Chondrocyte (in vitro differentiated cells): ENCODE measurements at places on chromosomes 16 and 17. TPM values are rescaled to one million over a fixed set of nuclear protein-coding genes. Genes with fewer than 3 reads are reported as not detected.

DNA sequence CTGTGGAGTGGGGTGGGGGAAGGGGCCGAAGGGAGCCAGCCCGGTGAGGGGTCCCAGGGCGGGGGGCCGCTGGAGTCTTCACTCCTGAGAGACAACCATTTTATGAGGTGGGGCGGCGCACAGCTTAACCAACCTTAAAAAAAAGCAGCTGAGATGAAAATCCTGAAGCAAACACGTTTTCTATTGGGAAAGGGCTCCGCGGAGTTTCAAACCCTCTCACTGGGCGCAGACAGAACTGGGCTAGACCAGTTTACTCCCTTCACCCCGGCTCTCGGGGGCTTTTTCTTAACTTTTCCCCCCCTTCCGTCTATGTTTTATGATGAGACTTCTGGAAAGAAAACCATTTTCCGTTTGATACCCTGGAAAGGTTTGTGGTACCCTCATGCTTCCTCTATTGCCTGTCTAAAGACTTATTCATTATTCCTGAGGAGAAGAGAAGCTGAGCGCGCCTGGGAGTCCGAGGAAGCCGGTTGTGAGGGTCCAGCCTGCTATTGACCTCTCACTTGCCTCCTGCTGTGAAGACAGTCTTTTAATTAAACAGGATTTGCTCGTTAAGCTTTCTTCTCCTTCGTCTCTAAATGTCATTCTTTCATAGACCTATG lies 482 bp upstream of the SSH2 start:
- no peak for DNase-seq

Gene HS3ST3A1
- total RNA-seq, result 8.8 to 11.5 TPM (median 10.6 TPM) in 3 replicates

Gene ZG16
- not detected in 3 replicates for total RNA-seq

GRCh38 chr16:67519242-67519641 lies 9.4 kb upstream of the RIPOR1 start:
- DNase-seq, result no peak

Gene TEX19
- total RNA-seq, result not detected in 3 replicates

DNA sequence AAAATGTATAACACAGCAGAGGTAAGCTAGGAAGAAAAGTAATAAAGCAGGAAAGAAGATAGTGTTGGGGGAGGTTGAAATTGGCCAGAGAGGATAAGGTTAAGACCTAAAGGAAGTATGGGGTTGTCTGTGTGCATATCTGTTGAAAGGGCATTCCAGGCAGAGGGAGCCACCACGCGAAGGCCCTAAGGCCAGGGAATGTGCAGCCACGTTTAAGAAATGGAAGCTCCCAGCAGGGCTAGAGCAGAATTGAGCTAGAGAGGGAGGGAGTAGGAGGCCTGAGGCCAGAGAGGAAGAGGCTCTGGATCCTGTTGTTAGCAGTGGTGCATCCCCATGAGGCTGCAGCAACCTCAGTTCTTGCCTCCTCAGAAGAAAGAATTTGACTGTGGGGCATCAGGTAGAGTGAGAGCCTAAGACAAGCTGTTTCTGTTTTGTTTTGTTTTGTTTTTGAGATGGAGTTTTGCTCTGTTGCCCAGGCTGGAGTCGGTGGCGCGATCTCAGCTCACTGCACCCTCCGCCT lies 59.0 kb upstream of the CACNG5 start:
- DNase-seq, result peak; percentile 13

DNA sequence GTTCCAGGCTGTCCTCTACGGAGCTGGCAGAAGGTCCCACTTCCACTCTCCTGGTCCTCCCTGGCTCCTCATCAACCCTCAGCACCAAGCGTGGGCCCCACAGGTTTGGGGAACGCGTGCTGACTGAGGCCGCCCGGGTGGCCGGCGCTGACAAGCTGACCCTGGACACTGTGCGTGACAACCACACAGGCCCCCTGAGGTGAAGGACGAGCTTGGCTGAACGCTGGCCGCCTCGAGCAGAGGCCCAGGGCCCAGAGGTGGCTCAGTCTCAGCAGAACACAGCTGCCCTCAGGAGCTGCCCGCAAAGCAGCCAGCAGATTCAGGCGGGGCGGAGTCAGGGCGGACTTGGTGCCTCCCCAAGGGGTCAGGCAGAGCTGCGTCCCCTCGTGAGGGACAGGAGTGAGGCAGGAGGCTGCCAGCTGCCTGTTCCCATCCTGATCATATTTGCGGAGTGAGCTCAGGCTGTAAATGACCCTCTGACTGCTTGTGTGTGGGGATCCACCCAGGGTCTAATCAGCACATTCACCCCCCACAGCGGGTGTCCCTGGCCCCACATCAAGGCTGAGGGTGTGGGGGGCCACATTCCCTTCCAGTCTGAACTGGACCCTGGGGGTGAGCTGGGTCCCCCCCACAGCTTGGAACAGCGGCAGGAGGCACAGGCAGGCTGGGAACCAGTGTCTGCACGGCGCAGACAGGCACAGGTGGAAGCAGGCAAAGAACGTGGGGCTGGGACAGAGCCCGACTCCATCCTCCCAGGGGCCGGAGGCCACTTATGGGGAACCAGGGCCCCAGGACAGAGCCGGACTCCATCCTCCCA lies 105.1 kb upstream of the METRNL start:
- DNase-seq, result no peak

- DNase-seq, result no peak
Observed at GRCh38 chr17:61904094-61904710, 23.6 kb downstream of the INTS2 start.

DNA sequence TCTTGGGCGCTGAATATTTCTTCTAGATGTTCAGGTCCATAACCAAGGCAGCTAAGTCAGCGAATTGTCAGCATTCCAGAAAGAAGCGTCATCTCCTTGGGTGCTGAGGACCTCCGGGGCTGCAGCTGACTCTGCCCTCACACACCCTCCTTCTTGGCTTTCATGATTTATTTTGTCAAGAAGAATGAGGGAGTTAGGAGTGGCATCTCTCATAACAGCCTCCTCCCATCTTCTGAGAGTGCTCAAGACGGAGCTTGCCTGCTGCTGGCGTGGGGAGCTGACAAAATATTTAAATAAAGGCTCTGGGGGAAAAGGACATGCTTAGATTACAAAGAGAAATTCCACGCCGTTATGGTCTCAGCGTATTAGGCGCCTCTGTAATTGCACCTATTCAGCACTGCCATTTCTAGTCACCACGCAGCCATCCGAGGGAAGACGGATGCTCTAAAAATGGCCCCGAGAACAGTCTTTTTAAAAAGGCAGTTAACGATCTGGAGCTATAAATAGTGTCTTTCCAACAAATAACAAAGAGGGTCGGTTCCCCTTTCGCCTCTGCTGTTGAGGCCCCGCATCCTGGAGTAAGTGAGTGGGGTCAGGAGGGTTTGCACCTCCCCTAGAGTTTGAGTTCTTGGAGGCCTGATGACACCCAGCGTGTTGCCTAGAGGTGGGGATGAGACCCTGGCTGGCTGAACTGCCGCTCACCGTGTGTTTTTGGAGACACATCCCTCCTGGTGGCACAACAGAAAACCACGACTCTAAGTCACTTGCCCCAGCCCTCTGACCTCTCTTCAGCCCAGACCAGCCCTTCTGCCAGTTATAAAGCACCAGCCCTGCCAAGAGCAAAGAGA lies 187.0 kb downstream of the CCDC182 start:
- no peak for DNase-seq
